ENCODE measurements at places on chromosomes 7 and 10.
A peak's percentile ranks its signal among the peaks of the same experiment; 100 is the strongest.

DNA sequence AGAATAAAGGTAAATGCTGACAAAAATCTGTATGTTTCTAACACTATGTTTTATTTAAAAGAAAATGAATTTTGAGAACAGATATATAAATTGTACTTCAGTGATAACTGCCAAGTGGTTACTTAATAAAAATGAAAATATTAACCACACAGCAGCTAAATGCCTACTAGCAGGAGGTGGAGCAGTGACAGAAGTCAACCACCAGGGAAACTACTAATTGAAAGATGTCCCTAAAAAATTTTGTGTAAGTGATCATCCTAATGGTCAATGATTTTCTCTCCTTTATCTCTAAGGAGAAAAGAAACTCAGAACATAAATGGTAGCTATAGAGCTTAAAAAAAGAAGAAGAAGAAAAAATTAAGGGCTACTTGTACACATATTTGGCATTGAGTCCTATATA is 22.9 kb downstream of the WNT16 start:
- DNase-seq: no peak

DNA sequence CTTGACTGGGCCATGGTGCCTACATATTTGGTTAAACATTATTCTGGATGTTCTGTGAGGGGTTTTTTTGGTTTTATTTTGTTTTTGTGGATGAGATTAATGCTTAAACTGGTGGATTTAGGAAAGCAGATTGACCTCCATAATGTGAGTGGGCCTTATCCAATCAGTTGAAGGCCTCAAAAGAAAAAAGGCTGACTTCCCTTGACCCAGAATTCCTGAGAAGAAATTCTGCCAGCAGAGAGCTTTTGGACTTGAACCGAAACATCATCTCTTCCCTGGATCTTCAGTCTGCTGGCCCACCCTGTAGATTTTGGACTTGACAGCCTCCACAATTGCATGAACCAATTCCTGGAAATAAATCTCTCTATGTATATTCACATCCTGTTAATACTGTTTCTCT is 94.4 kb downstream of the ADRA2A start:
- no peak for DNase-seq

DNA sequence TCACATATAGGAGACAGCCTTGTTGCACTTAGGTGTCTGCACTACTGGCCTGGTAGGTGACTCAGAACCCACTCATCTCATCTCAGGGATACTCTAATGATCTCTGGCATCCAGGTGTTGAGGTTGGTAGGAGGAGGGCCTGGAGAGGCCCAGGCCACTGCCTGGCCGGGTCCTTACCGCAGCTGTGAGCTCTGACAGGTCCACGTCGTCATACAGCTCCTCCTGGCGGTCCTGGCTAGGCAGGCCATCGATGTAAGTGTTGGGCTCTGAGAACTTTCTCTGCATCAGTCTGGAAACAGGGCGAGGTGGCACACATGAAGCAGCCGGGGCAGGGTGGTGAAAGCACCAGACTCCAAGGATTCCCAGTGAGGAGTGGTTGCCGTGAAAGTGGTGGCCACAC is 62.1 kb downstream of the VWA2 start:
- DNase-seq: no peak

GRCh38 chr10:102729029-102730026 is 14.4 kb upstream of the WBP1L start:
- DNase-seq: peak; percentile 86

DNA sequence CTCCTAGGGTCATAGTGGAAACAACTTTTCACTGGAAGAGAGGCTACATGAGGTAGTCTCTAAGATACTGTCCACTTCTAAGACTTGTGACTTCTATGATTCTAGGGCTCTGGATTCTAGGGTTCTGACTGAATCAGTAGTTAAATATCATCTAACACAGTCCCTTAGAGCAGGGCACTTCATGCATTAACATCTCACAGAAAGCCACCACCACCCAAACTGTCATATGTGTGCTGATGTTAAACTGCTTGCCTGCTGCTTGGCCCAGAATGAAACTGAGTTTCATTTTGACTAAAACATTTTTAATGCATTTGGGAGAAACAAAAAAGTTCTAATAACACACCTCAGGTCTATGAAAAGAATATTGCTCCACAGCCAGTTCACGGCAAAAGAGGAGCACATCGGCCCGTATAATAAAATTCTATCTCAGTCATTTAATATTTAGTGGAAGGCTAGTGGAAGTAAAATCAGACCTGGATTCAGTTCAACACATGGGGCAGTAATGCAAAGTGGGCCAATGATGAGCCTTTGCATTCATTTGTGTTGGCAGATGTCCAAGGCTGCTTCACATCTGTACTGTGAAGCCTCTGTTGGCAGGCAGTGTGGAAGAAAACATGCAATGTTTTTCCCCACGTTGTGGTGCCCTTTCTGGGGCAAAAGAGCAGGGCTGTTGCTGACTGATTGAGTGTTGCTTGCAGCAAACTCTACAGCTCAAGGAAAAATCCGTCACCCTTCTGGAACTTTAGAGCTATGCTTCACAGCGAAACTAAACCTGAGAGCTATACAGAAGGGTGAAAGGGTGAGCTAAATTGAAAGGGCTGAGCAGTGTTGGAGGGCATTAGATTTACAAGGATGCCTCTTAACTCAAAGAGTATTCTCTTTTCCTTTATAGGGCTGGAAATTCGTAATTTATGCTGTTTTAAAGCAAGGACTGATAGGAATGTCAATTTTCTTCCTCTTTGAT is 33.5 kb upstream of the AUTS2 start:
- no peak for DNase-seq

- DNase-seq: no peak
Observed at GRCh38 chr10:110786172-110786571, 85.6 kb upstream of the PDCD4 start.

GRCh38 chr10:24579906-24580305 is 143.8 kb downstream of the ARHGAP21 start:
- no peak for DNase-seq

- no peak for DNase-seq
Observed at GRCh38 chr10:21368728-21369425, 156.6 kb downstream of the SKIDA1 start.

DNA sequence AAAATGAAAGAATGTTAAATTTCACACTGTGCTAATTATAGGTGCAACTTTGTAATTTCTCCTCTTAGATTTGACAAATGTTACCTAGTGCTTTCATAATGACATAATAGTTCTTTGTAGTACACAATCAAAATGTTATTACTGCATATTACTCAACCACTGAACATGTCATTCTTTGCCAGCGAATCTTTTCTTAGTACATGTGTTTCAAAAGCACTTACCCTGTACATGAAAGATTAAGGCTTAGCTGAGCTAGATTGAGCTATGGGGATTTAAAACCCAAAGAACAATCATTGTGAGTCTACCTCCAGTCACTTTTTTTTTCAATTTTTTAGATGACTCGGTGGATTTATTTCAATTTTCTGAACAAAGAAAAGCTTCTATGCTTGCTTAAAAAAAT is 123.5 kb upstream of the FERD3L start:
- no peak for DNase-seq

- DNase-seq: no peak
Observed at GRCh38 chr7:3196629-3197400, 104.2 kb upstream of the SDK1 start.

- DNase-seq: no peak
Observed at GRCh38 chr7:41972270-41972669, 264.7 kb downstream of the GLI3 start.

- DNase-seq: no peak
Observed at GRCh38 chr10:56266120-56266519, 94.9 kb downstream of the ZWINT start.

- peak; percentile 5 for DNase-seq
Observed at GRCh38 chr10:28410420-28411135, 107.7 kb upstream of the MPP7 start.

- no peak for DNase-seq
Observed at GRCh38 chr10:26571655-26572054, 125.8 kb upstream of the PDSS1 start.

DNA sequence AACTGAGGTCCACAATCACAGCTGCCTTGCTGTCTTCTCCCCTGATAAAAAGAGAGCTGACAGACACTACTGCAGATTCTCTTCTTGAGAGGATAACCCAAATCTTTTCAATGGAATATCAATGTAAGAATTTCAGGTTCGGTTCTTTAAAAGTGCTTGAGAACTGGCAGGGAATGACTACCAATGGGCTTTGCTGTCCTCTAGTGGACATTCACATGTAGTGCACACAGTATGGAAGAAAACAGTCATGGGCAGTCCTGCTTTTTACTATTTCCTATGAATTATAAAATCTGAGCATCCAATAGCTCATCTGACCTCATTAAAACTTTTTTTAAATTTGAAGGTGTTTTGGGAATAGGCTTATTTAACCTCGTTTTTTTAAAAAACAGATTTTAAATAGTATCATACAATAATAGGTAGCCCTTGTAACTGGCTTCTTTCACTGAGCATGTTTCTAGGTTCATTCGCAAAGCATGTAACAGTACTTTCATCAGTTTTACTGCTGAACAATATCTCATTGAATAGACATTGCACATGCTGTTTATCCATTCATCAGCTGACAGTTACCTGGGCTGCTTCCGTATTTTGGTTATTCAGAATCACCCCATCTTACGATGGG is 18.3 kb downstream of the FZD9 start:
- DNase-seq: peak; percentile 85

DNA sequence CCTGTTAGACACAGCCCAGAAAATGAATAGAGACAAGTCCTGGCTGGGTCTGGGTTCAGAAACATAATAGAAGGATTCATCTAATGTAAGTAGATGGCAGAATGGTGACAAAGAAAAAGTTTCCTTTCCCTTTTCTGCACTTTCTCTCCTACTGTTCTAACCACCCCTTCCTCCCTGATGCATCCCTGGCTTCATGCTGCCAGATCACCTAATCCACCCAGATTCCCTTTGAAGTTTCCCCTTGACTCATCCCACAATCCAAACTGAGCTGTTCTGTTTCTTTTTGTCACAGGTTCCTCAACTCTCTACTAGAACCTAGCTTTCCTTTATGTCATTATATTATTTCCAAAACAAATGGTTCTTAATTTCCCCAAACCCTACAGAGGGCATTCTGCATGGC is 1.1 kb upstream of the MACC1 start:
- DNase-seq: peak; percentile 59

DNA sequence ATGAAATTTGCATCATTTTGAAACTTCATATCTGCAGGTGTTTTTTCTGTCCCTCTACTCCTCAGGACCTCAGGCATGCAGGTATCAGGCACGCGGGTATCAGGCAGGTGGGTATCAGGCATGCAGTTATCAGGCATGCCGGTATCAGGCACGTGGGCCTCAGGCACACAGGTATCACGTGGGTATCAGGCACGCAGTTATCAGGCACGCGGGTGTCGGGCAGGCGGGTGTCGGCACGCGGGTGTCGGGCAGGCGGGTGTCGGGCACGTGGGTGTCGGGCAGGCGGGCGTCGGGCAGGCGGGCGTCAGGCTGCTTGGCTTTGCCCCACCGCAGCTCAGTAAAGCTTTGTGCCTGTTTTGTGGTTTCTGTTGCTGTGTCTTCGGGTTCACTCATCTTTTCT is 8.7 kb downstream of the SPRN start:
- no peak for DNase-seq

GRCh38 chr10:112954974-112955581 is 5.0 kb downstream of the TCF7L2 start:
- DNase-seq: peak; percentile 56

GRCh38 chr10:55398497-55398882 is 597.5 kb upstream of the PCDH15 start:
- DNase-seq: no peak

DNA sequence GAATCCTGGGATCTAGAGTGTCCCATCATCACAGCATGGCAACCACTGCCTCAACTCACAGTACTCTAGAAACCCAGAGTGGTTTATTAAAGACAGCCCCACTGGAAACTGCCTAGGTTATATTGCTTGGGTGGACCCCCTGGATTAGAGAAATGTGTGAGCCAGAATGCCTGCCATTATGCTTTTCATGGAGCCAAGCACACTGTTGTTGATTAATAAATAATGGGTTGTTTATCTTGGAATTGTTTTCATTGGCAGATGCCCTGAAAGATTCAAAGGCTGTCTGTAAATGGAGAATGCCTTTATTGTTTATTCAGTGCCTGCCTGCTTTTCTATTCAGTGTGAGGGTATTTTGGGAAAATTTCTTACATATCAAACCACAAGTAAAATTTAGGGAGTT is 52.1 kb downstream of the GNAI1 start:
- no peak for DNase-seq

- no peak for DNase-seq
Observed at GRCh38 chr10:45557275-45557905, 115.2 kb downstream of the ZFAND4 start.

Measured in HT-29 (cell line).